ENCODE measurements at places on chromosomes 4 and X.

DNA sequence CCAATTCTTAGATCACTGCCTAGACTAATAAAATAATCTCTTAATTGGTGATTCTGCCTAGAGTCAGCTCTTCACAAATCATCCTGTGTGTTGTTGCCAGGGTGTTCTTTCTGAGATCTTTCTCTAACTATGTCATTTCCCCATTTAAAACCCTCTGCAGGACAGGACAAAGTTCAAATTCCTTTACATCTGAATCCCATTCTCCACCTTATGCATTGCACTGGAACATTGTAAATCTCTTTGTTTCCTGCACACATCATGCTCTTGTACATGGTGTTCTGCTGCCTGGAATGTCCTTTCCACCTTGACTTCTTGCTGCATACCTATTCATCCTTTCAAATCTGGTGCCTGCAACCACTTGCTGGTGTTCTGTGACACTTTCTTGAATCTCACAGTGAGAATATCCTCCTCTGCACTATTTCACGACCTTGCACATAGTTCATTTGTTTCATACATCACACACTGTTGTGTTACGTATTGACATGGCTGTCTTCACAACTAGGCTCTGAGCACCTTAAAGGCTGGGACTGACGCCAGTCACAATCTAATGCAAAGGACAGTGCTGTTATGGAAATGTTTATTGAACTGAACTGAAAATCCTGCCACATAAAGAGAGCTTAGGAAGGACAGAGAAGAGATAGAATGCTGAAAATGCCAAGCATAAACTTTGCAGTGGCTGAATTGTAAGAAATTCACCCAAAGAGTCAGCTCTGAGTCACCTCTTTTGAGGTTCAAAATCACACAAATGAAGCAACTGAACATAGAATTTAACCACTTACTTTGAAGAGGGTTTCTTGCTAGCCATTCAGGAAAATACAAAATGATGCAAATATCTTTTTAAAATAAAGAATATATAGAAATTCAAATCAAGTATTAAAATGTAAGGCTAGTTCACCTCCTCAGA lies 26.4 kb upstream of the SMIM14 start:
- DNase-seq, result no peak

- no peak for DNase-seq
These were observed 830.8 kb downstream of the ADGRL3 start for GRCh38 chr4:62030958-62031357.

GRCh38 chrX:50747471-50747900 lies 66.5 kb downstream of the SHROOM4 start:
- DNase-seq, result peak; percentile 1

GRCh38 chr4:156475322-156475721 lies 496.3 kb downstream of the PDGFC start:
- DNase-seq, result peak; percentile 27

- no peak for DNase-seq
These were observed 130.9 kb downstream of the CBR4 start for GRCh38 chr4:168879188-168879587.

DNA sequence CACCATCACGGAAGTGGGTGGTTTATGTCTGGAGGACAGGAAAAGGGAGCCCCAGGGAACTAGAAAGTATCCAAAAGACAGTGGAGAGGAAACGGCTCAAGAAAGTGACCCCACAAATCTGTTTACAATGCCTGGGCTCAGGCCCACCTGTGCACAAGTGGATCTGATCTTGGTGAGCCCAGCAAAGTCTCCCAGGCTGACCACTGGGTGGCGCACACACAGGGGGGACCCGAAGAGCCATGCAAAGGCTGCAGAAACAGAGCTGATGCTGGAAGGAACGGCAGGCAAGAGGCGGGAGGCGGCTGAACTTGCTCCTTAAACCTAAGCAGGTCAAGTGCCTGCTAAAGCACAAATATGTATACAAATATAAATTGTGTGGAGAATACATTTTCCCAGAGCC lies 9.6 kb downstream of the HAUS7 start:
- no peak for DNase-seq

- peak; percentile 30 for DNase-seq
These were observed 472.5 kb downstream of the INPP4B start for GRCh38 chr4:142373610-142374009.

GRCh38 chrX:78283511-78283910 lies 43.9 kb downstream of the CYSLTR1 start:
- no peak for DNase-seq

GRCh38 chr4:121989715-121990114 lies 37.9 kb upstream of the TRPC3 start:
- DNase-seq, result no peak

- no peak for DNase-seq
These were observed 662.6 kb upstream of the CPEB2 start for GRCh38 chr4:14339715-14340114.

Data from AG09319 (cell line).